Suprapubic skin (tissue), 4 donors: ENCODE measurements at places on chromosomes 2 and 18.

DNA sequence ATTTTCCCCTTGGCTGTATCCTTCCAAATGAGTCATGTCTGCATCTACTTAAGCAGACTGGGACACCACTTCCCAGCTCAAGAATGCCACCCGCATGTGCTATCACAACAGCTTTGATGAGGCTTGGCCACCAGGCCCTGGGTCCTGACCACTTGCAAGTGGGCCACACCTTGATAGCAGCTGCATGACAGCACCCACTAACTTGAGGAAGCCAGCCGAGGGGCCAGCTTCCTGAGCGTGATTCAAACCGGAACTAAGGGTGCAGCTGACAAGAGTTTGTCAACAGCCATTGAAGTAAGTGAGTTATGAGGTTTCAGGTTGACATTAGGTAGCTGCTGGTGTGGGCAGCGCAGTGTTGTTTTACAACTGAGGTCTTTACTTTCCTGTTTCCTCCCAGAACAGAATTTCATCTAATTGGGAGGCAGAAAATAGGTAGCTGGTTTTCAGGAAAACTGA, 54.4 kb downstream of the EPHA4 start:
- no peak for DNase-seq

- DNase-seq = no peak
Observed at GRCh38 chr18:61628085-61628484, 264.7 kb downstream of the RNF152 start.

- DNase-seq = no peak
Observed at GRCh38 chr2:113237604-113238160, 41.0 kb downstream of the PAX8 start.

- DNase-seq = peak; percentile 93
Observed at GRCh38 chr2:54455563-54456361, at the start of gene SPTBN1. Gene SPTBN1 (plus strand): TSS chr2:54456327. CDS start chr2:54526419, 70,092 bp downstream.

- DNase-seq = no peak
Observed at GRCh38 chr2:57891086-57891712, 155.4 kb upstream of the VRK2 start.

DNA sequence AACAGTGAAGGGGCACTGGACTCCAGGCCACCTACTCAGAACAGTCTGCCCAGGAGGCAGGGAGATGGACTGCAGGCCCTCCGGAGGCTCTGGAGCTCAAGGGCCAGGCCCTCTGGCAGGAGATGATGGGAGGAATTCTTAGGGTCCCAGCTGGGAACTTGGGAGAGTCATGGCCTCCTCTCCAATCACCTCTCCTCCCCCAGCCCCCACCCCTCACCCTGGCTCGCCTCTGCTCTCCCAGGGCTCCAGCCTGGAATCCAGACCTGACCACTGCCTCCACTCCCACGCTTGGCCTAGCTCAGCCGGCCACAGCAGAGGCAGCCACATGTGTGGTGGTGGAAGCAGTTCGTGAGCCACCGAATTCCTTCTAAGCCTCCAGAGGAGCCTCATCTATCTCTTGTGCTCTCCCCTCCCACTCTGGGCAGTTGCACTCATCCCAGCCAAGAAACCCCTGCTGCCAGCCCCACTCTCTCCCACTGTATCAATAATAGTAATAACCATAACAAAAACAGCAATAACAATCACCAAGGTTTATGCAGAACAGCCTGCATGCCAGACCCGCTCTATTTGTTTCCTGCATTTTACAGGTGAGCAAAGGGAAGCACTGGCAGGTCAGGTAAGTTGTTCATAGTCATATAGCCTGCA, 67.4 kb downstream of the TNS1 start:
- DNase-seq = no peak

- no peak for DNase-seq
Observed at GRCh38 chr2:48120759-48121242, 214.5 kb upstream of the FBXO11 start.

GRCh38 chr2:9744256-9745004, 98.8 kb upstream of the TAF1B start:
- no peak for DNase-seq

DNA sequence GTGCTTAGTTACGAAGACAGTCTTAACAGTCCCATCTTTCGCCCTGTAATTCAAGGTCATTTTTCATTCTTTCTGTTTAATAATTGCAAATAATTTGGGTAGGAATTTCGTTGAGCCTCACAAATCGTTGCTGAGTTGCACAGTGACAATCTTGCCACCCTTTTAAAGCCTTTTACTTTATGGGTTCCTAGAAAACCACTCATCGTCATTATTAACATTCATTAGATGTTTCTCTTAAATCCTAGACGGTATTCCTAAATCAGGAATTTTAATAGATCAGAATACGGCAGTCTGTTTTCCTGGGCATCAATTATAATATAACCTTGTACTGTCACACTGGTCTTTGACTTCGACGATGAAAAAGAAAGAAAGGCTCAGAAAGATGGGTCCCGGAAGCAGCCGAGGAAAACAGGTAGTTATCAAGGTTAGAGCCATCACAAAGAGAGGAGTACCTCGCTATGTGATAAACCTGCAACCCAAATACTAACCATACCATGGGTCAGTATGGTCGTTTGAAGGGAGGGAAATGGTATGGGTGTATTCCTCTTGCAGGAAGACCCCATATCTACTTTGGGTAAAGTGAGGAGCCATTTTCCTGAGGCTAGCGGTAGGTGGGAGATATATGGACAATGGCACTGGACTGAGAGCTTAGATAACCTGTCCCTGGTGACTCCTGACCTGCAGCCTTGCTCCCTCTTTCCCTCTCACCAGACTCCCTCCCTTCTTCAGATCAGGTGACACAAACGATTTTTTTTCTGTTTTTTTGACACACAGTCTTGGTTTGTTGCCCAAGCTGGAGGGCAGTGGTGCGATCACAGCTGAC, 981 bp upstream of the SF3B1 start:
- no peak for DNase-seq

DNA sequence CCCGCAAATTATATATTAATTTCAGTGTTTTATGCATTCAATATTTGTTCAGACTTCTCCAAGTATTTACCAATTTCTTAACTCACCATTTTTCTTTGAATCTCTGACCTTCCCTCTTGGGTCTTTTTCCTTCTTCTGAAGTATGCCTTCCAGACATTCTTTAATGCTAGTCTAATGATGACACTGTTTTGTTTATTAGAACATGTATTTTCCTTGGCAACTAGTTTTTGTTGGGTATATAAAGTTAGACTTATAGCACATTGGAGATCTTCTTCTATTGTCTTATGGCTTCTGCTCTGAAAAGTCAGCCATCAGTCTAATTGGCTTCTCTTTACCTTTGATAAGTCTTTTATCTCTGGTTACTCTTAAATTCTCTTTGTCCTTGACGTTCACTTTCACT, 423.2 kb upstream of the NRP2 start:
- DNase-seq = no peak

DNA sequence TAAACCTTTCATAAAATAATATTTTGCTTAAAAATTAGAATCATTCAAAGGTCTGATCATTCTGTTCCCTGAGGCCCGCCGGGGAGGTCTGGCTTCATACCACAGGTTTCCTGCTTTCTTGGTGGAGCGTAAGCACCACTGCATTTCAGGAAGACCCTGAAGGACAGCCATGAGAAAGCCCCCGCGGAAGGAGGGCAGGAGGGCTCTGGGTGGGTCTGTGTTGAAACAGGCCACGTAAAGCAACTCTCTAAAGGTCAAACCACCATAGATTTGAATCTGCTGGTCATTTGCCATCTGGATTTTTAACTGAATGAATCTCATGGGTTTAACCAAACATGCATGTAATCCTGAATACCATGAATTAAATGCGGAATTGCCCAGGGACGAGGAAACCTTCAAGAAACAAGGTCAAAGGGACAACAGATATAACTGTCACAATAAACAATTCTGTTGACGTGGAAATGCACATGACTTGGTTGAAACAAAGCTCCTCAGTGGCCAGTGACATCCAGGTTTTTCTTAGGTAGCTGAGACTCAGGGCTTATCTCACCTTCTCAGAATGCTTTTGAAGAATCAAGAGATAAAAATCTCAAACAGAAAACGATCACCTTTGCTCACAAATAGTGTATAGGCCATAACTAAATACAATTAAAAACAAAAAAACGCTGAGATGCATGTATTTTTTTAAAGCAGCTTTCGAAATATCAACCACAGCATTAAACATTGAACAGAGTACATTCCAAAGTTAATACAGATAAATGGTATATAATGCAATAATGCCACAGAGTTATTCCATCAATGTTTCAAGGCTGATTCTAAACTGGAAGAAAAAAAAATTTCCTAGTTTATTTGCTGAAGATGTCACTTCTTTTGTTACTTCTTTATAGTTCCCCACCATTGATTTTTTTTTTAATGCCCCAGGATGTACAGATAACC, 193.2 kb downstream of the BCL2 start:
- DNase-seq = no peak

GRCh38 chr18:54250846-54251261, 18.5 kb upstream of the POLI start:
- no peak for DNase-seq

DNA sequence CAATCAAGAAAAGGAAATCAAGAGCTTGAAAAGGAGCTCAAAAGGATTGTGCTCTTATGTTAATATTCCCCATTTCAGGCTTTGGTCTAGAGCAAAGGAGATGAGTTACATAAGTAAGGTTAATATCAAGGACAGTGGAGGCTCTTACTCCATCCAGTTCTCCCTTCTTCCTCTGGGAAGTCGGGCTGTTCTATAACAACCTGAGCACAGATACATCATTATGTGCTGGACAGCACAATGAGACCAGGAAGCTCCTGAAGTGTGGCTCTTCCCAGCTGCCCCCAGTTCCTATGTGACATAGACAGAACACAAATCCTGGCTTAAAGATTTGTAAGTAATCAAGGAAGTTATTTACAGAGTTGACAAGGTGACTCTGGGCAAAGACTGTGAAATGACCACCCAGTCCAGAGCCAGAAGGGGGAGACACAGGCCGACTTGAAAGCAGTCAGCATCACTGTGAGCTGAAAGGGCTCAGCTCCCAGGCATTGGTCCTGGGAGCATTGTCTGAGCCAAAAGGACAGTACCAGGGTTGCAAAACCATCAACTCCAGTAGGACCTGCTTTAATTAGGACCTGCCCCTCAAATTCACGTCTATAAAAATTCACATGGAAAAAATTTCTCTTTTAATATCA, 917.6 kb upstream of the ACVR2A start:
- peak; percentile 78 for DNase-seq

- DNase-seq = no peak
Observed at GRCh38 chr18:27956001-27956640, 220.8 kb downstream of the CDH2 start.
